HS-27A (cell line): ENCODE measurements at places on chromosomes 4 and X.

DNA sequence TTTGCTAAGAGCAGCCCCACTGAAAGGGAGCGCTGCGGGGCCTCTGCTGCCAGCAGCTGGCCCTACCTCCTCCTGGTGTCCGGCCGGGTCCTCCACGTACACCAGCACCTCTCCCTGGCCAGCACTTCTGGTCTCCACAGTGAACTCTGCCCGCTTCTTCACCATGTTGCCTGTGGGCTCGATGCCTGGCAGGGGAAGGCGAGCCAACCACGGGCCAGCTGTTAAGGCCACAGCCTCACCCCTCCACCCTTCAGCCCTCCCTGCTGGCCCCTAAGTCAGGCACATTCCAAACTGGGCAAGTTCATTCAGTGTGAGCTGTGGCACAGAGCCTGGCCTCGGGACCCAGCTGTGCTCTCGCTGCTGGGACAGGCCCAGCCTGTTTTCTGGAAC is 7.8 kb downstream of the FLNA start:
- DNase-seq: no peak

- no peak for DNase-seq
Measured at GRCh38 chrX:135112096-135112729, 8.1 kb downstream of the ETDB start.

DNA sequence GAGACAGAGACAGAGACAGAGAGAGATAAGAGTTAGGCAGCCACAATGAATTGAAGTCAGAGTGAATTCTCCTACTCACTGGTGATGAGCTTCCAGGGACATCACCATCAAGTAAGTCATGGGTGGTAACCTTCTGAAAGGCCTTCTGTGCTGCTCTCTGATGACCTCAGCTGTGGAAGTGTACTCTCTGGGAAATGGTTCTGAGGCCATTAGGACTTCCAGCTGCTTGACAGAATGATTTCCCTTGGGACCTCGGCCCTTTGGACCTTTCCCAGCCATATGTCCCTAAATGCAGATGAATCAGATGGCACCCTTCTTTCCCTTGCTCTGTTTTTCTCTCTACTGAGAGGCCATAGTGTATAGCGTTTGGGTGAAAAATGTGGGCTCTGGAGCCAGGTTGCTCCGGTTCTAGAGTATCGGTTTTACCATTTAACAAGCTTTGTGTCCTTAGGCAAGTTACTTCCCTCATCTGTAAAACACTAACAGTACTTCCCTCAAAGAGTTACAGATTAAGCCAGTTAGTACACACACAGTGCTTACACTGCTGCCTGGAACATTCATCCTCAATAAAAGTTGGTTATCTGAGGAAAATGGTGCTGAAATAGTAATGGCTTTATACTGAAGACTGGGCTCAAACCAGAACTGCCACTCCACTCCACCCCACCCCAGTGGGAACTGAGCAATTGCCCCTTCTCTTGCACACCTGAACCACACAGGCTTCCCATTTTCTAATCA is 7.6 kb downstream of the SEPTIN11 start:
- DNase-seq: no peak

- no peak for DNase-seq
Measured at GRCh38 chr4:28562913-28563312, 1702.3 kb downstream of the STIM2 start.

- no peak for DNase-seq
Measured at GRCh38 chr4:172344308-172344938, 531.2 kb downstream of the GALNTL6 start.
